H4 (cell line): ENCODE measurements at places on chromosomes 5 and 9. TPM values are rescaled to one million over a fixed set of nuclear protein-coding genes. Genes with fewer than 3 reads are reported as not detected.

DNA sequence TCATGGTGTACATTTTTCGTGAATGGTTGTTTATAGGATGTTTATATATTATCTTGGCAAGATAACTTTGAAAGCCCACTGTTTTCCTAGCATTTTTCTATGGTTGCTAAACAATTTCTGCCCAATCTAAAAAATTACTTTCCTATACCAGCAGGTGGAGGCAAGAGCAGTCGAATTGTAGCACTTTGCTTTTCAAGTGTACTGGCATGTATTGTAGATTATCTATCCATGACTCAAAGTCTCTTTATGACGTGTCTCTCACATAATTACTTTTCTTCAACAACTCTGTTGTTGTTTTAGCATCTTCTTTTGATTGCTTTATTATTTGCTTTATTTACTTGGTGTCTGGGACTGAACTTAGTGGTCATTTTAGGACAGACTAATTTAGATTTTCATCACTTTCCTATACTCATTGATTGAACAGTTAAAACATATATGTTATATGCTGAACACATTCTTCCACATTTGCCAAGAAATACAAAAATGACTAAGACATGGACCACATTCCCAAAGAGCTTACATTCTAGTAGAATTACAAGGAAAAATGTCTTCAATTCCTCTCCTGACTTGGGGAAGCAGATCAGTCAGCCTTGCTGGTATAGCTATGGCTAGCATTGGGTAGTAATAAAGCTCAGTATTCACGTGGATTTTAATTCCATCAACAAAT, 20.7 kb downstream of the NLN start:
- peak; percentile 61 for DNase-seq

DNA sequence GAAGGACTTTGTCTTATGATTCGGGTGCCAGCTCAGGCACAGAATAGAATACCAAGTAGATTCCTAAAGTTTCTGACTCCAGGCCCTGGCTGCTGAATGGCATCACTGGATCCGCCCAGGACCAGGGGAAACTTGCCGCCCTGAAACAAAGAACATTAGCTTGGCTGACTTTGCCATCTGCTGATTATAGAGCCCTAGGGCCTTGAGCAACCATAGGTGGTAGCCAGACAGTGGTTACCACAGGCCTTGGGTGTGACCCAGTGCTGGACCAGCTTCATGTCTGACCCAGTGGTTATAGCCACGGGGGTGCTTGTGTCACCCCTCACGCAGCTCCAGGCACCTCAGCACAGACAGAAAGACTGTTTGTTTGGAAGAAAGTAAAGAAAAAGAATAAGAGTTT, 62.7 kb downstream of the SSBP2 start:
- DNase-seq, result no peak

DNA sequence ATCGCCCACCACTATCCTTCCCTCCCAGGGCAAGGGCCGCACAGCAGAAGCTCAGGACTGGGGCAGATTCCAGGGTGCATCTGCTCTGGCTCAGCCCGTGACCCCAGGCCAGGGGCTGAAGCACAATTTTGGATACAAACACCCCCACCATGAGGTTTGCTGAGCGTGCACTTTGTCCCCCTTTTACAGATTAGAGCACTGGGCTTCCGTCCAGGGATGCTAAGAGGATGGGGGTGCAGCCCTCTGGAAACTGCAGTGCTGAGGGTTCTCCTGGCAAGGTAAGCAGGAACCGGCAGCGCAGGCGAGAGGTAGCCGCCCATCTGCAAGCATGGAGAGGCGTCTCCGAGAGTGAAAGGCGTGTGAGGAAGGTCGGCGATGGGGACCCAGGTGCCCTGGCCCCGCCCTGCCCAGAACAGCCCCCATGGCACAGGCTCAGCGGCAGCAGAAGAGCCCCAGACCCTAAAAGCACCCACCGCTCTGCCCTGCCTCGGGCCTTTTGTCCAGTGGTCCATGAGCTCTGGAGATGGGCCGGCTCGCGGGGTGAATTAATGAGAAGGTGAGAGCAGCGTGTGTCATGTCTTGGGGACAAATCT, 54.5 kb upstream of the OLFM1 start:
- no peak for DNase-seq

Gene KLHL3
- total RNA-seq, result 0.27 and 0.37 TPM in 2 replicates

- DNase-seq, result no peak
Observed at GRCh38 chr5:178449163-178450070, 140.8 kb downstream of the COL23A1 start.

- DNase-seq, result peak; percentile 41
Observed at GRCh38 chr9:134732392-134733110, 90.9 kb downstream of the COL5A1 start.

GRCh38 chr5:54785729-54786591, 199.4 kb downstream of the ESM1 start:
- DNase-seq, result no peak

DNA sequence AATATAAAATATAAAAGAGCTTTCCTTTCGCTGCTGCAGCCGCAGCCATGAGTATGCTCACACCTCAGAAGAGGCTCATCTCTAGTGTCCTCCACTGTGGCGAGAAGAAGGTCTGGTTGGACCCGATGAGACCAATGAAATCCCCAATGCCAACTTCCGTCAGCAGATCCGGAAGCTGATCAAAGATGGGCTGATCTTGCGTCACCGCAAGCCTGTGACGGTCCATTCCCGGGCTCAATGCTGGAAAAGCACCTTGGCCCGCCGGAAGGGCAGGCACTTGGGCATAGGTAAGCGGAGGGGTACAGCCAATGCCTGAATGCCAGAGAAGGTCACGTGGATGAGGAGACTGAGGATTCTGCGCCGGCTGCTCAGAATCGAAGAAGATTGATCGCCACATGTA, 12.6 kb upstream of the PRDM12 start:
- DNase-seq, result no peak

DNA sequence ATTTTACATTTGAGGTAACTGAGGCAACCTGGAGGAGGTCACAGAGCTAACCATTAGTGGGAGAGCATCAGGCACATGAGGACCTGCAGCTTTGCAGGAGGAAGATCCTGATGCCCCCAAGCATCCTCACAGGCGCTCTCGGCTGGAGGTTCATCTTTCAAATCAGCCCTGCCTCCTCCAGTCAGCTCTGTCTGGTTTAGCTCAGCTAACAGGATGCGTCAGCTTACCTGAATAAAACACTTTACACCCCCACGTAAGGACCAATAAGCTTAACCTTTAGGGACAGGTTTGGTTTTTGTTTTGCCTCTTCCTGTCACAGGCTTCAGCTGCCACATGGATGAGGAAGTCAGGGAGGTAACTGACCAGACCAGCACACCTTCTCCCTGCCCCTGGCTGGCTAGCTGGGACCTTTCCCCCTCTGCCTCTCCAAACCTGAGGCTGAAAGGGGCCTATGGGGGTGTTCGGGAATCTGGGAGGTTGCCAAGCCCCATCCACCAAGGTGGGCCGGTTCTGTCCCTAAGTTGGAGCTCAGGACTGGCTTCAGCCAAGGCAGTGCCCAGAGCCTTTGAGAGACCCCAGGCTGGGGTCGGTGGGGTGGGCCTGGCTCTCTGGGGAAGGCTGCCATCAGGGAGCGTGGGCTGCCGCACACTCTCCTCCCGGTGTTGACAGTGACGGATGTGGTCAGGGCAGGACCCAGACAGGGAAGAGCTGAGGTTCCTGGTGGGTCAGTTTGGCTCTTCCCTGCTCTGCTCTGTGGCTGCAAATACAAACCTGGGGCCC, 20.0 kb upstream of the FCN1 start:
- no peak for DNase-seq

DNA sequence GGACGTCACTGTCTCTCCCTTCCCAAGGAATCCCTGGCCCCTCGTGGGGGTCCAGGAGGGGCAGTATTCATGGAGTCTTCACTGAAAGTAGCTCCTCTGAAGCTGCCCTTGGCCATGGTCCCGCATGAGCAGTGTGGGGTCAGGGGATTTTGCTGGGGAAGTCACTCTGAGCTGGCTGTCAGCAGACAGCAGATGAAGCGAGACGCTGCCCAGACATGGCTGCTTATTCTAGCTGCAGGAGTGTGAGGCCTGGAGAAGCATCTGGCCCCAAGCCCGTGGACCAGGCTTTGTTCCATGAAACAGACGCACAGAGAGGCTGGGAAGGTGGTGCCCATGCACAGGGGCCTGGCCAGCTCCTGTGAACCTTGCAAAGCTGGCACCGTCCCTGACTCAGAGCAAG, 21.5 kb upstream of the ASS1 start:
- DNase-seq, result no peak

Gene TRIP13
- 52.1 and 54.2 TPM in 2 replicates for total RNA-seq

GRCh38 chr9:133135146-133135745, 14.2 kb upstream of the RALGDS start:
- DNase-seq, result peak; percentile 85

Gene DDX4
- not detected in 2 replicates for total RNA-seq

GRCh38 chr9:21110708-21111576, 30.7 kb downstream of the IFNW1 start:
- DNase-seq, result peak; percentile 24

- no peak for DNase-seq
Observed at GRCh38 chr5:42059778-42060464, 134.8 kb downstream of the FBXO4 start.

Gene GAPVD1
- total RNA-seq, result 20.3 and 23.1 TPM in 2 replicates

DNA sequence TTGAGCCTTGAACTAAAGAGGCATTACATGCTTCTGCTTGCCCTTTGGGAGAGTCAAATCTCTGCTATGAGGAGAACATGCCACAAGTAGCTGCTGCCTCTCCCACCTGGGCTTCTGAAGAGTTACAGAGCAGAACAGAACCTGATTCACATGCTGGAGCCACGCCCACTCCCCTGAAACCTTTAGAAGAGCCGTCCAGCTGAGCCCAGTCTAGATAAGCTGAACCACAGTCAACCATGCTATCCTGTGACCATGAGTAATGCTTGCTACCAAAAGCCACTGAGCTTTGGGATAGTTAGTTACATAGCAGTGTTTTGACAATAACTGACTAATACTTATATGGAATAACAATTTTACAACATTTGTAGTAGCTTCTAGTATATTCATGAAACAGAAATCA, 111.0 kb upstream of the VCAN start:
- DNase-seq, result no peak

DNA sequence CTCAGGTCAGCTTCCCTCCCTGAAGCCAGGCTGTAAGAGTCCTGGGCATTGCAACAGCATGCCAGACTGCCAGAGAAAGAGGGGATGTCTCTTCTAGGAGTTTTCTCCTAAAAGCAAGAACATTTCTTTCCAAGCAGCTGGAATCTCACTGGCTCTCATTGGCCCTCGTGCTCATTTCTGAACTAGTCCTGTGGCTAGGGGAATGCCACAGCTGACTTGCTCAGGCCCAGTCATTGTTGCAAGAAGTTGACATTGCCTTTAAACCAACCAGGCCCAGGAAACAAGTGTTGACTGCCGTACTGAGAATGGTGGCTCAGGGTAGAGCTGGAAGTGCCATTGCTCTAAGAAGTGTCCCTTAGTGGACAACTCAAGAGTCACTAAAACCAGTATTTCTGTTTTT, 15.0 kb upstream of the CEP120 start:
- DNase-seq, result no peak

Gene BNC2
- 1.2 and 2.7 TPM in 2 replicates for total RNA-seq

DNA sequence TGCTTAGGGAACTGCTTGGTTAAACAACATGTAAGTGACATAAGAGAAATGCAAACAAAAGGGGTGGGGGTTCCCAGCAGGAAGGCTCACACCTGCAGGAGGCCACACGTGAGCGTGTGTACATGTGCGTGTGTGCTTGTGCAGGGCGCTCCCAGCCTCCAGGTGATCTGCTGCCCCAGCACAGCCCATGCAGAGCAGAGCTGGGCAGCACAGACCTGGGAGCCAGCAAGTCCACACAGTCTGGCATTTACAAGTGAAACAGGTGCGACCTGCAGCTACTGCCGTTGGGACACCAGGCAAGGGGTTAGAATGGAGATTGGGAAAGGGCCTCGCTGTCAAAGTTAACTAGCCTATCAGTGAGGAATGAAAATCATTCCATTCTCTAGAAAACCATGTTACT, 41.8 kb downstream of the GRAMD2B start:
- DNase-seq, result no peak

GRCh38 chr9:32581512-32582143, 8.7 kb upstream of the NDUFB6 start:
- peak; percentile 37 for DNase-seq

GRCh38 chr5:54673523-54674225, 156.1 kb downstream of the SNX18 start:
- no peak for DNase-seq

GRCh38 chr9:29160763-29161353, 1587.6 kb upstream of the C9orf72 start:
- no peak for DNase-seq

GRCh38 chr9:94785215-94786169, 59.0 kb downstream of the AOPEP start:
- no peak for DNase-seq

Gene TPPP
- total RNA-seq, result 0.85 and 0.90 TPM in 2 replicates

- DNase-seq, result peak; percentile 85
Observed at GRCh38 chr9:15697446-15697851, 144.6 kb downstream of the CCDC171 start.

Gene NEUROG1
- total RNA-seq, result not detected in 2 replicates

DNA sequence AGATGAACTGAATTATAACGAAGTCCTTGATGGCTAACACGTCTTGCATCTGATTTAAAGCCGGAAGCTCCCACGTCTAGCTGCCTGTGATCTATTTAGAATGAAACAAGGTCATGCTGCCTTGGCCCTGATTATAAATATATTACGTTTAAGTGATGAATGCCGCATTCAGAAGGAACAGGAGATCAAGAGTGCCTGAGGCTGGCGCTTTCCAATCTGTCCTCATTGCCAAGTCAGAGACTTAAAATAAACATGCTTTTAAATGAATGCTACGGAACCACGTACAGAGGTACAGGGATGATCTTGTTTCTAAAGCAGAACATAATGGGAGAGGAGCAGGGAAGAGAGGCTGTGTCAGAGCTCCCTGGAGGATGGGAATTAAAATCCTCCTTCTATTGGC, 292.8 kb downstream of the TLE1 start:
- DNase-seq, result no peak

DNA sequence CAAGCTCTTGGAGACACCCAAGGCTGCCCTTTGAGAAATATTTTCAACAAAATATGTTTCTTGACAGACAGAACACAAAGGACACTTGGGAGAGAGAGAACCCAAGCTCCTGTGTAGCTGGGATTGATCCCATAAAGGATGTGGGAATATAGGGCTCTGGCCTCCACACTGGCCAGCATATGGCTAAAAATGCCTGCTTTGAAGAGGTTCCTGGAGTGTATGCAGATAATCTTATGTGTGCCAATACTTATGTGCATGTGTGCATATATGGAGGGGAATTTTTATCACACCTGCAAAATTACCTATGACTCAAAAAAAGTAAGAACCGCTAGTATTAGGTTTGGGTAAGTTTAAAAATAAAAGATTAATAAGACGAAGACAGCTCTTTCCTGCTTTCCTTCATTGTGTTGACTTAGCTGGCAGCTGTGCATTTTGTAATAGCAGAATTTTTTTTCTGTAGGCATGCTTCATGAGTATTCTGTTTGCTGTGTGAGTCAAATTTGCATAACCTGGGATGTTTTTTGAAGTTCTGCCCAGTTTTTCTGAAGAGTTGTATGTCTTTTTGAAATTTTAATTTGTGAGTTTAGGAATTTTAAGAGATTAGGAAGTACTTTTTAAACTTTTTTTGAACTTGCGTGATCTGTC, 42.6 kb downstream of the HACD4 start:
- no peak for DNase-seq

DNA sequence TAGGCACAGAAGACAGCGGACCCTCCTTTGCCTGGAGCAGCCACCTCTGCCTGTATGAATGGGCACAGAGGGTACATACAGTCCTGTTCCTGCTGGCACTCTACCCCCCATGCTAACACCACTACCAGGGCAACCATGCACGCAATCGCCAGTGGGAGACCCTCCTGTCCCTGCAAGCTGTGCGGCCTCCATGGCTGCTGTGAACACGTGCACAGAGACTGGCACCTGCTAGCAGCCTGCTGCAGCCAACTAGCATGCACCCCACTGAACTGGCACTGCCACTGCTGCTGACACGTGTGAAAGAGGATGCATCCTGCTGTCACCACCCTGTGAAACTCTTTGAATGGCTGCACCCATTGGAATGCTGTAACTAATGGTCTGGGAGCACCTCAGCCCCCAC, 885.2 kb upstream of the ARRDC3 start:
- DNase-seq, result no peak
